ENCODE measurements at places on chromosomes 16 and 17. TPM values are rescaled to one million over a fixed set of nuclear protein-coding genes. Genes with fewer than 3 reads are reported as not detected.

The KIF2B gene
- total RNA-seq, result not detected

The TMEM100 gene
- not detected for total RNA-seq

The DRC7 gene
- not detected for total RNA-seq

The OR4D1 gene
- 0.27 TPM for total RNA-seq

The DYNLRB2 gene
- total RNA-seq, result not detected

The SLC47A1 gene
- total RNA-seq, result 0.83 TPM

The RASL10B gene
- 0.26 TPM for total RNA-seq

The CIITA gene
- 3.2 TPM for total RNA-seq

The CACNA1H gene
- total RNA-seq, result 0.26 TPM

The ABCA9 gene
- not detected for total RNA-seq

The PPP1R27 gene
- total RNA-seq, result not detected

The ATP2A1 gene
- total RNA-seq, result 3.8 TPM

The SPNS3 gene
- total RNA-seq, result 6.6 TPM

The GAST gene
- total RNA-seq, result not detected

The HCRT gene
- total RNA-seq, result not detected

The CPHXL2 gene
- total RNA-seq, result not detected

The GPR142 gene
- not detected for total RNA-seq

The NT5C3B gene
- total RNA-seq, result 29.0 TPM

The KRTAP16-1 gene
- not detected for total RNA-seq

The NPIPA8 gene
- total RNA-seq, result 0.43 TPM

The MARVELD3 gene
- not detected for total RNA-seq

The GRIN2C gene
- total RNA-seq, result not detected

The RNPS1 gene
- total RNA-seq, result 292 TPM

The RAMP2 gene
- not detected for total RNA-seq

The GNAO1 gene
- total RNA-seq, result 1.3 TPM

The ASPA gene
- total RNA-seq, result not detected

The CDH8 gene
- total RNA-seq, result not detected

The TPPP3 gene
- total RNA-seq, result not detected

The SLC22A31 gene
- 0.39 TPM for total RNA-seq

The DDX19B gene
- total RNA-seq, result 31.2 TPM

The HOXB8 gene
- not detected for total RNA-seq

The SLC16A3 gene
- total RNA-seq, result 99.7 TPM

The DHX40 gene
- total RNA-seq, result 19.0 TPM

The UMOD gene
- not detected for total RNA-seq

The OTOP3 gene
- total RNA-seq, result not detected
